Activated naive CD8-positive, alpha-beta T cell treated with anti-CD3 and anti-CD28 coated beads, Interleukin-2, amount 10 ng/mL, durations not matched to agents 7 days and 5 days (primary cell): ENCODE measurements at places on chromosomes 6 and 20. TPM values are rescaled to one million over a fixed set of nuclear protein-coding genes. Genes with fewer than 3 reads are reported as not detected.

The SYTL3 gene
- total RNA-seq = 65.3 TPM

The CYP24A1 gene
- 0.58 TPM for total RNA-seq

The MAK gene
- not detected for total RNA-seq

The GPSM3 gene
- total RNA-seq = 260 TPM

The OPRM1 gene
- not detected for total RNA-seq

The SEMG1 gene
- total RNA-seq = not detected

The EPB41L1 gene
- 0.62 TPM for total RNA-seq

The TAP1 gene
- total RNA-seq = 315 TPM

The PARD6B gene
- total RNA-seq = 6.1 TPM

The PRND gene
- total RNA-seq = not detected

The HDGFL1 gene
- not detected for total RNA-seq

The UBD gene
- not detected for total RNA-seq

The CNBD2 gene
- 7.1 TPM for total RNA-seq

The FAM209B gene
- 1.8 TPM for total RNA-seq

- DNase-seq = no peak
These were observed 454.6 kb upstream of the MARCKS start for GRCh38 chr6:113402544-113402943.

GRCh38 chr20:43658723-43659419 lies 8.0 kb upstream of the MYBL2 start:
- no peak for DNase-seq

- no peak for DNase-seq
These were observed 81.7 kb upstream of the RIPOR2 start for GRCh38 chr6:25017486-25017885.

DNA sequence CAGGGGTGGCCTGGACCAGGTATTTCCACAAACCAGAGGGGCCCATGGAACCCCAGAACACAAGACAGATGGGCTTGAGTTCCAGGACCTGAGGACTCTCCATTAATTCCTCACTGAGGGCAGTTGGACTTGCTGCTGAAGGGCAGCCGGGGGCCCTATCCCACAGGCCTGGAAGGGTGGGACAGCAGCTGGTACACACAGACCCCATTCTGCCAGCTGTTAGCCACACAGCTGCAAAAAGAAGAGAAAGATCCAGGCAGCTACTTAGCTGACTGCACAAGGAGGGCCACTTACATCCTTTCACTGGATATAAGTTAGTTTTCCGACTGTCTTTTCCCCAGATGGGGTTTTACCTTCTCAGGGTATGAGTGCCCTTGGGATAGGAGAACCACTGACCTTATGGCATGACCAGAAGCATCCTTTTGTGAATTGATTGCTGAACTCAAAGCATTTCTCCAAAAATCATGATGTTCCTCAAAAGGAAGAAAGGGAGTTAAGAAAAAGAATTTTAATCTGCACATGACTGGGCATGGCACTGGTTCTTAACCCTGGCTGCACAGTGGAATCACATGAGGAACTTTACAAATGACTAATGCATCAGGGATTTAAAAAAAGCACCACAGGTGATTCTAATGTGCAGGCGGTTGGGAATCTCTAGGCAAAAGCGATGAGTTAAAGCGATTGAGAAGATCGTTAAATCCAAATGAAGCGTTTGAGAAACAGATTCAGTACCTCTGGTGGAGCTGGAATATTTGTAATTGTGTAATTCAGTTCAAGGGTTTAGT lies 199.4 kb downstream of the TFAP2A start:
- DNase-seq = no peak

- DNase-seq = no peak
These were observed 375.2 kb upstream of the MARCKS start for GRCh38 chr6:113481910-113482309.

DNA sequence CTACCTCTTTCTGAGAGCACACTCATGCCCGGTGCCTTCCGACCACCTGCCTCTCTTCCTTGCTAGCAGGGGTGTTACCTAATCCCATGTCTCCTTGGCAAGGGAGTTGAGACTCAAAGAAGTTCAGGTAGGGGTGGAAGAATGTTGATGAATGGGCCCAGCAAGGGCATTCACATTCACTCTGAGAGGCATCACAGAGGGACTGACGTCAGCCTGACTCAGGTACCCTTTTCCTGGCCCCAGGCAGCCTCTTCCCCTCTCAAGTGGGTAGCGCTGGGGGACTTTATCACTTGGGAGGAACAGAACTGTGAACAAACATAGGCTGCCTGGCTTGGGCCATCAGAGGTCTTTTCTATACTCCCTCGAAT lies 35.3 kb downstream of the HM13 start:
- DNase-seq = no peak

- no peak for DNase-seq
These were observed 34.9 kb downstream of the ANGPT4 start for GRCh38 chr20:881051-881782.

GRCh38 chr20:3803289-3803688 lies 7.2 kb downstream of the CDC25B start:
- no peak for DNase-seq

- no peak for DNase-seq
These were observed 226.2 kb downstream of the TTLL2 start for GRCh38 chr6:167550941-167551627.

DNA sequence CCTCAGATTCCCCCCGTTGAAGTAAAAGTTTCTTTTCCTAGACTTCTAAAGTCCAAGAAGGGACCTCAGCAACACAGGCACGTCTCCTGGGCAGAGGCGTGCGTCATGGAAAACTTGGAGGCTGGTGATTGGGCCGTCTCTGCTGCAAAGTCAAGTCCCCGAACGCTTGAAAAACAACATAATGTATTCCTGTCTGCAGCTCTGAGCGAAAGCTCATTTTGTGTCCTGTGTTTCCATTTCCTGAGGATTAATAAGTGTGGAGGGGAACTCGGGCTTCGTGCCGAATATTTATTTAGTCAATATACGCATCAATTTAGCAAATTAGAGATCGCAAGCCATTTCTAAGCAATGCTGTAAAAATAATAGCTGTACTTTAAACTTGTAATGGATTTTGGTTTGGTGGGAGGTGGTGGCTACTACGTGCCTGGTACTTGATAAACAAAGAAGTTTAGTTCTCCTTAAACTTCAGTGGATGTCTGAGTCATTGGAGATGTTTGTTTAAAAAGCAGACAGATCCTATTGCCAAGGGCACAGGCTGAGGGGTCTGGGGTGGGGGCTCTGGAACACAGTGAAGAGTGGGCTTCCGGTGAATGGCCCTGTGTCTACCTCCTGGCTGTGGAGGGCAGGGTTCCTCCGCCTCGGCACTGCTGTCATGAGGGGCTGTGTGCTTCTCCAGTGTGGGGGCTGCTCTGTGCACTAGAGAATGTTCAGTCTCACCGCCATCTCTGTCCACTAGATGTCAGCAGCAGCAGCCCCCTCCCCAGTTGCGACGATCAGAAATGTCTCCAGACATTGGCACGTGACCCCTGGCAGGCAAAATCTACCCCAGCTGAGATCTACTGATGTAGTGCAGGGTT lies 21.8 kb downstream of the PCK1 start:
- DNase-seq = no peak

- DNase-seq = no peak
These were observed 22.6 kb upstream of the SIRPA start for GRCh38 chr20:1872459-1873097.

DNA sequence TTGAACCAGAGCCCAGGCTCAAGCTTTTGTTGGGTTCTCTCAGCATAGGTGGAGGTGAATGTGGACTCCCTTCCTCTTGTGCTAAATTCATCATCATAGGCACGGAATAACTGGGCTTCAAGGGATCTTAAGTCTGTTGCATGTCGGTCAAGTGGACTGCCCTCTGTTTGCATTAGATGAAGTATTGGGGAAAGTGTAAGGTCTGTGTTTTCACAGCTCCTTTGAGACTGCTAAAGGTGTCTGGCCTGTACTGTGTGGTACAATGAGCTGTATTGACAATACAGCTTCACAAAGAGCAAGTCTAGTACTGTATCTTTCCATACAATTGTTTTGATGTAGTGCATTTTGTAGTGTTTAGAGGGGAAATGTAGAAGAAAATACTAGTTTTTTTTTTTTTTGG lies 34.3 kb upstream of the TULP4 start:
- no peak for DNase-seq

- no peak for DNase-seq
These were observed 124.4 kb downstream of the KCNQ5 start for GRCh38 chr6:72746276-72746675.

DNA sequence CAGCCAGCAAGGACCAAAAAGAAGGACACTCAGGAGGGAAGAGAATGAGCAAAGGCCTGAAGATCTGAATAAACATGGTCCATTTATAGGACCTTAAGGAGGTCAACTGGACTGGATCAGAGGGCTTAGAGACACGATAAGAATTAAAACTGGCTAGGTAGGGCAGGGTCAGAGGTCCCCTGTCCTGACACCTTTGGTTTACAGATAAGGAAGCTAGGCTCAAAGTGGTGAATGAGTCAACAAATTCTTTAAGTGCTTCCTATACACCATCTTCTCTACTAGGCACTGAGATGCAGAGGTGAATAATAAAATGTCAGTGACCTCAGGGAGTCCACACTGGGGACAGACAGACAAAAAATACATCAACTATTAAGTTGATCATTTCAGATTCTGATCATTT lies 70.3 kb downstream of the HIVEP2 start:
- DNase-seq = no peak

GRCh38 chr20:34491226-34491931 lies 24.8 kb upstream of the DYNLRB1 start:
- no peak for DNase-seq

DNA sequence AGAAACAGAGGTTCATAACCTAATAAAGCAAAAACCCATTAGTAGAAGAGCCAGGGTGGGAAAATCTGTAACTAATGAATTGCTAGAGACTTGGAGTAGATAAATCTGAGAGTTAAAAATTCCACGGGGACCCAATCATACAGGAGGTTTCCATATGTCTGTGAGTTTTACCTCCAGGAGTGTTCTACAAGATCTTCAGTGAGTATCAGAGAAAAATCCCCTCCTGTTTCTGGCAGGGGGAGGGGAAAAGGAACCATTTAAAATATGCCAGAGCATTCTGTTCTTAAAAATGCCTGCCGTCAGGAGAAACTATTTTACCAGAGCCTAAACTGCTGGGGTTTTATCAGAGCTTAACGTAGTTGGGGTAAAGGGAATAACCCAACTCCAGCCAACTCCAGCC lies 54.0 kb upstream of the PLN start:
- DNase-seq = no peak

GRCh38 chr6:158086054-158086503 lies 82.0 kb downstream of the SERAC1 start:
- no peak for DNase-seq

- DNase-seq = no peak
These were observed 410.5 kb downstream of the PTPRT start for GRCh38 chr20:42779216-42779615.

- DNase-seq = no peak
These were observed 9.6 kb downstream of the CHD6 start for GRCh38 chr20:41608606-41609005.

DNA sequence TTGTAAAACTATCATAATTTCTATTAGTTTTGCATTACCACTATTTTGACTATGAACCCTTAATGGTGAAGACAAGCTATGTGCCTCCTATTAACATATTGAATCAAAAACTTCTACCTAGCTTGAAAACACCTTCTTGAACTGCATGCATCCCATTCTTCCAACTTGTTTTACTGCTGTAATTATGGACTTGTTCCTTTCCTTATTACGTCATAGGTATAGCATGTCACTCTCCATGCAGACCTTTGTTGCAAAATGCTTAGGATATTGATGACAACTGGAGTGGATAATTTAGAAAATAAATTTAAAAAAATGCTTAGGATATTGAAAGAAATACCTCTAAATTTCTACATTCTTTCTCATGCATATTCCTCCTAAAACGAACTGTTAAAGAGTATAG lies 219.3 kb downstream of the KCNQ5 start:
- no peak for DNase-seq

GRCh38 chr6:129402244-129402643 lies 307.7 kb downstream of the ARHGAP18 start:
- DNase-seq = no peak

DNA sequence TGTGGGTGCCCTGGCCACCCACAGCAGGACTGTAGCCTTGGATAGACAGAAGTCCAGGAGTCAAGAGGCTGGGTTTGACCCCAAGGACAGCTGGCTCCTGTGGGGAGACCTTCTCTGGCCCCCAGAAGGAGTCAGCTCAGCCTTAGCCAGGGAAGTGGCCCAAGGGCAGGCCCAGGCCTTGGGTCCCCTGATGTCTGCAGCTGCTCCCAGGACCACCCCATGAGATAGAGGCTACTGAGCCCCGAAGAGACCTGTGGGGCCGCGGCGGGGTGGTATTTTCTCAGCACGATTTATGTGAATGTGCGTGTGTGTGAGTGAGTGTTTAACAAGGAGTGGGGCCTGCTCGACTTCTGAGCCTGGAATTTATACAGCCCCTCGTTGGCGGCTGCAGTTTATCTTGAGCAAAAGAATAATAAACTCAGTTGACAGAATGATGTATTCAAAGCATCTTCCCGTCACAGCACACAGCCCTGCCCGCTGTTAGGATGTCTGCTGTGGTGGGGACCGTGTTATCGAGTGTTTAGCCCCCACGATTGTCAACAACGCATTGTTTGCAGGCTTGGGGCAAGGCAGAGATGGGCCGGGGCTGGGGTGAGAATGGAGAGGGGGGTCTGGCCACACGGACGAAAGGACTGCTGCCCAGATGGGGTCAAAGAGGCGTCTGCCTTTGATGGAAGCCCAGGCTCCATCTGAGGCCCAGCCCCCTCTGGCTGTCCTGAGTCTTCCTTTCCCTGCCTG lies 163.3 kb downstream of the VEGFA start:
- peak; percentile 11 for DNase-seq

DNA sequence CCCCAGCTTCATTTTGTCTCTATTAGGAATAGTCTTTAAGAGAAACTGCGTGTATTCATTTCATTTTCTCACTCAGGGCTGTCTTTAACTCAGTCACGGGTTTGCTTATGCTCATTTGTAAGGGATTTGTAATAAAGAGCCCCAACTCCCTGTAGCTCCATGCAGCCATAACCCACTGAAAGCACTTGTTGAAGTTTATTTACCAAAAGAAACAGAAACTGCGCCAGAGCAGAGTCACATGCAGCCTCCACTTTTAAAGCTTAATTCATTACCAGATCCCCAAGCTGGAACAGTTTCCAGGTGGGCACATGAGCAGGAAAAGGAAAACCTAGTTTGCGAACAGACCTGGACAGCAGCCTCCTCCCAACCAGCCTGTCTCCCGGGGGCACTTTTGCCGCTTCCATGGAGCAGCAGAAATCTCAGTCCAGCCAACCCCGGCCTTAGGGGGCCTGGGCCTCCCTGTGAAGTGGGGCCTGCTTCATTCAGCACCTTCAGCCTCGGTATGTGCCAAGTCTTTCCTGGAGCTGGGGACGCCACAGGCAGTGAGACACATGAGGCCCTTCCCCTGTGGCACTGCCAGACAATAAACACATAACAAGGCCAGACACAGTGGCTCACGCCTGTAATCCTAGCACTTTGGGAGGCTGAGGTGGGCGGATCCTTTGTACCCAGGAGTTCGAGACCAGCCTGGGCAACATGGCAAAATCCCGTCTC lies 4.5 kb downstream of the BCAS4 start:
- DNase-seq = no peak

GRCh38 chr6:126976253-126976797 lies 142.1 kb upstream of the RSPO3 start:
- no peak for DNase-seq

- DNase-seq = no peak
These were observed 35.2 kb downstream of the HFE start for GRCh38 chr6:26122402-26122792.

- DNase-seq = peak; percentile 43
These were observed 4.2 kb upstream of the PRPH2 start for GRCh38 chr6:42726485-42727086.

GRCh38 chr20:13140201-13140600 lies 80.9 kb upstream of the ISM1 start:
- DNase-seq = no peak
